ENCODE measurements at places on chromosomes 7 and 10.
A peak's percentile ranks its signal among the peaks of the same experiment; 100 is the strongest.

DNA sequence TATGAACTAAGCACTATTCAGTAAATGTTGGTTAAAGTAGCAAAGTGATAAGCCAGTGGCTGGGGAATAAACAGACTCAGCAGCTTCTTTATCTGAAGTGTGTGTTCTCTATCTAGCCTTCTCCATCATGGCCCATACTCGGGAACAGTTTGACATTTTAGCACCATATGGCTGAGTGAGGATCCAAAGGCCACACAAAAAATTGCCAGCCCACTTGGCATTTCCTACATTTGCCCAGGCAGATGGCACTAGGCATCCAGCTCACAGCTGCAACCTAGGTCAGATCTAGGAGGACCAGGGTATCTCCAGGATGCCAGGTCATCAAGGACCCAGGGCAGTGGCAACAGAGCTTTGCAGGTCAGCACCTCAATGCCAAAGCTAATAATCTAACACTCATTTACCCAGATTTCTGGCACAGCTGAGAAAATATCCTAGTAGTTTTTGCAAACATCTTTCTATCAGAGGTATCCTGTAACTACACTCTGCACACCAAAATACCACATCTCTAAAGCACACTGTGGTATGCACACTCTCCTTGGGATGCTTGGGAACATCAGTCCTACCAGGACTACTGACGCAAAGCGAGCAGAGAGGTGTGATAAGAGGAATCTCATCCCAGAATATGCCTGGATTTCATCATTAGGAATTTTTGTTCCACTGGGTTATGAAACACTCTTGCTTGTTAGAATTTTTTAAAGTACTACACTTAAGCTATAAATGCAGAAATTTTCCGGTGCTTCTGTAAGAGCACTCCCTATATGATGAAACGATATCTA lies 61.7 kb downstream of the DOCK4 start:
- DNase-seq = no peak

DNA sequence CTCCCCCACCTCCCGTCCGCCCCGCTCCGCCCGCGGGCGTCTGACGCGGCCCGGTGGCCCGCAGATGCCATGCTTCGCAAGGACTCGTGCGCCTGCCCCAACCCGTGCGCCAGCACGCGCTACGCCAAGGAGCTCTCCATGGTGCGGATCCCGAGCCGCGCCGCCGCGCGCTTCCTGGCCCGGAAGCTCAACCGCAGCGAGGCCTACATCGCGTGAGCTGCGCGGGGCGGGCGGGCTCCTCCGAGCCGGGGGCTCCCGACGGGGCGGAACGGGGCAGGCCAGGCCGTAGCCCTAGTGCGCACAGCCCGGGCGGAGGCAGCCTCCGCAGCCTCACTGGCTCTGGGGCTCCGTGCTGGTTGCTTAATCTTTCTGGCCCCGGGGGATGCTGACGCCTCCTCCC lies 2.8 kb downstream of the ASIC3 start:
- DNase-seq = peak; percentile 76

- no peak for DNase-seq
These were observed at the start of gene CYP17A1 for GRCh38 chr10:102837230-102837721. Gene CYP17A1, minus strand, starts transcription at chr10:102837413. Its CDS starts 52 bp downstream, at chr10:102837361.

DNA sequence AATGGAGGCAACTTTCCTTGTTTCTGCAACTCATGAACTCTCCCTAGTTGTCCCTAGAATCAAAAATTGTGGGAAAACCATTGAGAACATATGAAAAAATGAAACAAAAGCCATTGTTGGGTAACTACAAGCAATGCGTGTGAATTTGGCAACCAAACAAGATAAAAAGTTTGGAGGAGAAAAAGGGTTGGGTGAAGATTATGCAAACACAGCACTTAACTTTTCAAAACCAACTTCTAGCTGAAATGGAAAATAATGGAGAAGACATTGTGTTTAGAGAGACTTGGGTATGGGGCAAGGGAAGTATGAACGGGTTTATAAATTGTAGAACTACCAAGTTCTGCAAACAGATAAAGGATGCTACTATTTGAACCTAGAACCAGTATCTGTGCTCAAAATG lies 89.0 kb upstream of the SVIL start:
- no peak for DNase-seq

- DNase-seq = peak; percentile 66
These were observed 14.9 kb downstream of the CAMK2G start for GRCh38 chr10:73859428-73859783.

DNA sequence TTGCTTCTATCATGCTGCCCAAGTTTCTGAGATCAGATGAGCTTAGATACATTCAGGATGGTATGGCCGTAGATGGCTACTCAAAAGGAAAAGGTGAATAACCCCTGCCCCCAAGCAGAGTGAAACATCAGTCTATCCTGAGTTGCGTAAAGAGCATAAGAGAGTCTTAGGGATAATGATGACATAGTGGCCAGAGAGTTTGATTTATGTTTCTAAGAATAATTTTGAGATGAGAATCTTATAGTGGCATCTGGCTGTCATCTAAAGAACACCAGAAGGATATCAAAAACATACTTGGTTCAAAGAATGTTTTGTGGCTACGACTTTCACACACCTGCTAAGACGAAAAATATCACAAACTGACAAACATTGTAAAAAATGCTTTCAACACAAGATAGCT lies 20.6 kb downstream of the PIK3CG start:
- no peak for DNase-seq

DNA sequence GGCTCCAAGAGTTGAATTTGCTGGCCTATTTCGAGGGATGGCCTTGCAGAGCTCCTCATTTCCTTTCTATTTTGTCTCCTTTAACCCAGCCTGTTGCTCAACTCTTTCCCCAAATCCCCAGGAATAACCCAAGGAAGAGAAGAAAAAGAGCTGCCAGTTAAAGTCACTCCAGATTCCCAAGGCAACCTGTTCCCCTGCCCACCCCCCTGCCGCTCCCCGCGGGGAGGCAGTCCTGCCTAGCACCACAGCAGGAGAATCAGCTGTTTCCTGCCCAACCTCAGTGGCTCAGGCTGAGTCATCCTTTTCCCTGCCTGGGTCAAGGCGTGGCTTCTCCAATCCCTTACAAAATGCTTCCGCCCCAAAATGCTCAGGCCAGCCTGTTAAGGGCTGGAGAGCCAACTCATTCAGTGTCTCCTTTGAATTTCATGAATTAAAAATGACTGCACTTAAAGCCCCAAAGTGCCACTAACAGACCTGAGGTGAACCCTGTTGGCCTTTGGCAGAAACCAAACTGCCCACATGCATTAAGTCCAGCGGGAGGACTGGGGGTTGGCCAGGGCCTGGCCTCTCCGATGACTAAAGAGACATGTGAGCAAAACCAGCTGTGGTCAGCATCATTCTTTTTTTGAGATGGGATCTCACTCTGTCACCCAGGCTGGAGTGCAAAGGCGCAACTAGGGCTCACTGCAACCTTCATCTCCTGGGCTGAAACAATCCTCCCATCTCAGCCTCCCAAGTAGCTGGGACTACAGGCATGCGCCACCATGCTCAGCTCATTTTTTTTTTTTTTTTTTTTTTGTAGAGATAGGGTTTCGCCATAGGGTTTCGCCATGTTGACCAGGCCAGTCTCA lies 83.2 kb upstream of the KIF5B start:
- no peak for DNase-seq

GRCh38 chr7:102220229-102220850 lies 66.3 kb upstream of the SH2B2 start:
- DNase-seq = no peak

GRCh38 chr7:127413962-127414361 lies 21.5 kb upstream of the ZNF800 start:
- DNase-seq = peak; percentile 47

- no peak for DNase-seq
These were observed 126.6 kb downstream of the CUX1 start for GRCh38 chr7:101943889-101944600.

DNA sequence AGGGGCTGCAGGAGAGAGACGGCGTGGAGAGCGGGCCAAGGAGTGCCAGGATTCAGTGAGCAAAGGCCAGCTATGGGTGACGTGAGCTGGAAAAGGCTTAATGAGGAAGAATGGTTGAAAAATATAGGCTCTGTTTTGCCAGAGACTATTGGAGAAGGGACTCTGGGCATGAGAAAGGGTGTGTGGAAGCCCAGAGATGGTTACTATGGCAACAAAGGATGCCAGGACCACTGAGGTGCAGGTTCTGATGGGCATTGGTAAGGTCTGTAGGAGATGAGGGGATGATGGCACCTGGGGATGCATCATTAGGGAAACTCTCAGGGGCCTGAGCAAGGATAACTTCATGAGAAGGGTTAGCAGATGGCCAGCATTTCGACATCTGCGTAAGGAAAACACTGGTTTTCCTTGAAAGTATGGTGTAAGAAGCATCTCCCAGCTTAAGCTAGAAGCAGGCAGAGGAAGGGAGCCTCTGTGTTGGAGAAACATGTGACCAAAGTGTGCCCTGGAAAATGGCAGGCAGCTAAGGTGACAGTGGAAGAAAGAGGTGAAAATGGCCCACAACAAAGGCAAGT lies 21.6 kb upstream of the FAM180A start:
- no peak for DNase-seq

DNA sequence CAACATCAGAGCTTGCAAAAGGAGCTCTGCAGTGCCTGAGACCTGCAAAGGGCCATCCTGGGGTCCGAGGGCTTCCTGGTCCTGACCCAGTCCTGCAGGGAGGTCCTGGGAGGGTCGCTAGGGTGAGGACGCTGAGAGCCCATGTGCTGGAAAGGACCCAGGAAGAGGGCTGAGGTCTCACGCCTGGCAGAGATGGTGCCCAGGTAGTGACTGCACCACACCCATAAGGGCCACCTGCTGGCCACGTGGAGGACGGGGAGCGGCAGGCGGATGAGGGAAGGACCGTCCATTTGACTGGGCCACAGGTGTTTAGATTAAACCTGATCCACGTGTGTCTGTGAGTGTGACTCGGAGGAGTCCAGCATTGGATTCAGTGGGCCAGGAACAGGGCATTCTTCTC lies 392.8 kb downstream of the DNAJB6 start:
- no peak for DNase-seq

DNA sequence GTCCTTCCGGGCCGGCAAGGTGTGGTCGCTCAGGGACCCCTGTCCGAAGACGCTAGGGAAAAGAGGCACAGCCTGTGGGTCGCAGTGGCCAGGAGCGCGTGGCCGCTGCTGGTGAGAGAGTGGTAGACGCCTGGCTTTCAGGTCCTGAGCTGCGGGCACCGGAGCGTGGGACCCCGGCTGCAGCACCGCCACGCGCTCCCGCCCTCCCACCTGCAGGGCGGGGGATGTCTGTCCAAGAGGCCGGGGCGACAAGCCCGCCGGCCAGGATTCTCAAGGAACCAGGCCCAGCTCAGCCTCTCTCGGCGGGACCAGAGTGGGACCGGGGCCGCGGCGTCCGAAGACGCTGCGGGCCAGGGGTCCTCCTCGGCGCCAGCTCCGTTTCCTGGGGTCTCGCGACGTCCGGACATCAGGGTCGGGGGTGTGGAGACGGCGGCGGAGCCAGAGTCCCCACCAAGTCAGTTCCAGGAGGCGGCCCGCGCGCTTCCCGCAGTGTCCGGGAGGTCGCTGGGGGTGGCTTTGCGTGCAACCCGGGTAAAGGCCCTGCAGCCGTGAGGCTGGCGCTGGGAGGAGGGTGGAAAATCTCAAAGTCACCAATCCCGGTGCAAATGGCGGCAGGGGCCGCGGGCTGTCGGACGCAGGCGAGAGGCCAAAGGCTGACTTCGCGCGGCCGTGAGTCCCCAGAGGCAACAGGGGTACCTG lies 5.5 kb downstream of the ZNF503 start:
- DNase-seq = no peak

GRCh38 chr7:71829515-71829914 lies 582.6 kb downstream of the CALN1 start:
- no peak for DNase-seq

DNA sequence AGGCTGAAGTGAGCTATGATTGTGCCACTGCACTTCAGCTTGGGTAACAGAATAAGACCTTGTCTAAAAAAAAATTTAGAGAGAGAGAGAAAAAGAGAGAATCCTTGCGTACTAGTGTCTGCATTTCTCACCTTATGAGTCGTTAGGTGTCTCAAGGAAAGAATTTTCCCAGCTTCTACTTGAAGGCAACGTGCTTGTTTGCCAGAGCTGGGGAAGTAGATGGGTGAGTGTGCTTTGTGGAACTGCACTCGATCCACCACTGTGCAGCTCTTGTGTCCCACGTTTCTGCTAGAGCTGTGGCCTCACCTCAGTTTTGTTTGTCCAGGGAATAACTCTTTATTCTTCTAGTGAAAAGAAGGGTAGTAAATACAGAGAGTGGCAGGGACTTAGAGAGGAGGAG lies 38.9 kb downstream of the HDAC9 start:
- DNase-seq = no peak

DNA sequence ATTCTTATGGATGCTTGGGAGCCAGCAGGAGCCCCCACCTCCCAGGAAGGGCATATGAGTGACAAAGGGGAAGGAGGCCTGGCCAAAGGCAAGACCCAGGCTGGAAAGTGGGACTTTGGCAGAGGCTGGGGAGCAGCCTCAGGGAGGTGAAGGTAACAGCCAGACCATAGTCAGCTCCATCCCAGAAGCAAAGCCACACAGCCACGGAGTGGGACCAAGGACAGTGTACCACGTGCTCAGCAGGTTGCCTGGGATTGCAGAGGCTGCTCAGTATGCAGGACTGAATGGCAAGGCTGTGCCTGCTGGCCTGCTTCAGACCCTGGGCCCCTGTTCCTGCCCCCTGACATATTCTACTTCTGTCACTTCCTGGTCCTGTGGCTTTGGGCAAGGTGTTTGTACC lies 17.6 kb upstream of the GPR26 start:
- no peak for DNase-seq

Measured in Karpas-422 (cell line).